ENCODE measurements at places on chromosomes 1 and 21.

DNA sequence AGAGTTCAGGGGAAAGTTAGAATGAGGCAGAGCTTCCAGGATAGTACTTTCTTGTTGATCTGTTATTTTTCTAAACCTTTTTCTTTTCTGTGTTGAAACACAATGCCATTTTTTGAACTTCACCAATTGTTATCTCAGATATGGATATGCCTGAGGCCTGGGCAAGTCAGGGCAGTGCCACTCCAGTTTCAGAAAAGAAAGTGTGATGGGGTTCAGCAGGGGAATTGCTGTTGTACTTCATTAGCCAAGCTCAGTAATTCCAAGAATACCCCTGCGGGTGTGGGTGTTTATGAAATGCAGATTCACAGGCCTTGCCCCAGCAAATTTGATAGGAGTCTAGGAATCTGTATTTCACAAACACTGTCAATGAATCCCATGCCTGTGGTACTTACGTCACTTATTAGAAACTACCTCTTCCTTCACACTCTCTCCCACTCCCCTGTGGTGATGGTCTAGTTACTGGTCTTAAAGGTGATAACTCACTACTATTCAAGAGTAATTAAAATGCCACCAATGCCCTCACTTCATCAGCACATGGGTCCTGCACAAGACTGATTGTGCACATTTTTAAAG is 142.3 kb downstream of the PBX1 start:
- no peak for DNase-seq

- DNase-seq: no peak
These were observed 83.6 kb downstream of the SGIP1 start for GRCh38 chr1:66617362-66618184.

DNA sequence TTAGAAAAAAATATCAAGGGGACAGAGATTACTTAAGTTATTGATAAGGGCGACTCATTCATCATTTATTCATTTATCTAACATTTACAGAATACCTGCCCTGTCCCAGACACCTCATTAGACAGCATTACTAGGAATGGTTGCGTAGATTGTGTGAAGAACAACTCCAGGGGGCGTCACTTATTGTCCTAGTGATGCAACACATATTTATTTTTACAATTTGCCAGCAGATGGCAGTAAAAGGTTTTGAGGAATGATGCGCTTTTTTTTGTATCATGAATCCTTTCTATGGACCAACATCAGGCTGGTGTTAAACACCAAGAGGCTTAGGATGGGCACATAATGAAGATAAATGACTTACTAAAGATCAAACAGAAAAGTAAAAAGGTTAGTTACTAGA is 5.5 kb downstream of the NCAM2 start:
- DNase-seq: peak; percentile 12

DNA sequence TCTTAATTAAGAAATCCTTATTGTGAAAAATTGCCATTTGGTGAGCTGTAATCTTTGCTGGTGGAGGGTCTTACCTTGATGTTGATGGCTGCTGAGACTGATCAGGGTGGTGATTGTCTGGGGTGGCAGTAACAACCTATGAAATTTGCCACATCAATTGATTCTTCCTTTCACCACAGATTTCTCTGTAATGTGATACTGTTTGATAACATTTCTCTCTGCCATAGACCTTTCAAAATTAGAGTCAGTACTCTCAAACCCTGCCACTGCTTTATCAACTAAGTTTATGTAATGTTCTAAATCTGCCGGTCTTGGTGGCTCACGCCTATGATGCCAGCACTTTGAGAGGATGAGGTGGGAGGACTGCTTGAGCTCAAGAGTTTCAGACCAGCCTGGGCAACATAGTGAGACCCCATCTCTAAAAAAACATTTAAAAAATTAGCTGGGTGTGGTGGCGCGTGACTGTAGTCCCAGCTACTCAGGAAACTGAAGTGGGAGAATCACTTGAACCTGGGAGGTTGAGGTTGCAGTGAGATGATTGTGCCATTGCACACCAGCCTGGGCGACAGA is 5.0 kb downstream of the KPNA6 start:
- no peak for DNase-seq

- no peak for DNase-seq
These were observed 367.0 kb upstream of the NEGR1 start for GRCh38 chr1:72649211-72649888.

DNA sequence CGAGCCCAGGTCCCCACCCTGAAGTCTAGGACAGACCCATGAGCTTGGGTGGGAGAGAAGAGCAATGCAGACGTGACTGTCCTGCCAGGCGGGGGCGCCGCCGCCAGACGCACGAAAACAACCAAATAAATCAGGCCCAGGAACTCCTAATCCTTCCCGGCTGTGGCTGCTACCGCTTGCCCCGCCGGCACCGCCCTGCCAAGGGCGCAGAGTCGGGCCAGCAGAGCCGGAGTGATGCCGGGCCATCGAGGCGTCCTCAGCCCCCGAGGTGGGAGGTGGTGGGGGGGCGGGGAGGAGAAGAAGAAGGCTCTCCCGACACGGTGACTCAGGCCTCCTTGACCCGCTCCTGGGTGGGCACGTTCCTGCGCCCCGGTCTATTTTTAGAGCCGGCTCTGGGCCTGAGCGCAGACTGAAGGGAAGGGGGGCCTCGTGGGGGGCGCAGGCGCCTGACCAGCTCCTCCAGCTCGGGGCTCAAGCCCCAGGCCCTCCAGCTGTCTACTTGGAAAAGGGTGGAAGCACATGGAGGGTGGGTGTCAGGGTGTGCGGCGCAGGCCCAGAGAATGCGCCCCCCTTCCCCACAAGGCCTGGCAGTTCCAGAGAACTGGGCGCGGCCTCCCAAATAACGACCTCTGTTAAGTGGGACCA is 10.7 kb upstream of the COL16A1 start:
- DNase-seq: no peak

DNA sequence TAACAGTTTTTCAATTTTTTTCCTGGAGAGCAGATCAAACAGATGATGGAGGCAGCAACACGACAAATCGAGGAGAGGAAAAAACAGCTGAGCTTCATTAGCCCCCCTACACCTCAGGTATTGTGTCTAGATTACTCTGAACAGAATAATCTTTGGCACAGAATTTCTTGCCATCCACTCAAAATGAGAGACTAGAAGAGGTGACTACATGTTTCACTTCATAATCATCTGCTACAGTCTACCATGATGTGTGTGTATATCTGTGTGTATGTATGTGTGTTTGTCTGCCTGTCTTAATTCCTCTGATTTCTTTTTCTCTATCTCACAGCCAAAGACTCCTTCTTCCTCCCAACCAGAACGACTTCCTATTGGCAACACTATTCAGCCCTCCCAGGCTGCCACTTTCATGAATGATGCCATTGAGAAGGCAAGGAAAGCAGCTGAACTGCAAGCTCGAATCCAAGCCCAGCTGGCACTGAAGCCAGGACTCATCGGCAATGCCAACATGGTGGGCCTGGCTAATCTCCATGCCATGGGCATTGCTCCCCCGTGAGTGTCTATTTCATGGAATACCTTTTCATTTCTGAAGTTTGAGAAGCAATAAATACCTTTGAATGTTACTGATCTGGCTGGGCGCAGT is 11.4 kb downstream of the PRPF3 start:
- DNase-seq: no peak

DNA sequence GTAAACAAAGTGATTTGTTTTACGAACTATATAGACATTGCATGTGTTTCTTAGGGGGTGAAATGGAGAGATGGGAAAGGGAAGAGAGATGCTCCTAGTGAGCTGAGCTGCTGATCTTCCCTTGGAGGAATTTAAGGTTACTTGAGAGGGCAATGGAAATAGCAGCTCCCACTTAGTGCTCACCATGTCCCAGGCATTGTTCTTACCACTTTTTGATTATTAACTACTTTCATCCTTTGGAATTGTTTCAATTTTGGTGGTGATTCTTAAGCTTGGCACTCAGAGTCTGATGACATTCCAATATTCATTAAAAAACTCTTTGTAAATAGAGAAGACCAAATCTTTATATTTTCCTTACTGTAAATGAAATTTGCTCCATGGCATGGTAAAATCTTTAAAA is 124.9 kb downstream of the ITSN1 start:
- no peak for DNase-seq

DNA sequence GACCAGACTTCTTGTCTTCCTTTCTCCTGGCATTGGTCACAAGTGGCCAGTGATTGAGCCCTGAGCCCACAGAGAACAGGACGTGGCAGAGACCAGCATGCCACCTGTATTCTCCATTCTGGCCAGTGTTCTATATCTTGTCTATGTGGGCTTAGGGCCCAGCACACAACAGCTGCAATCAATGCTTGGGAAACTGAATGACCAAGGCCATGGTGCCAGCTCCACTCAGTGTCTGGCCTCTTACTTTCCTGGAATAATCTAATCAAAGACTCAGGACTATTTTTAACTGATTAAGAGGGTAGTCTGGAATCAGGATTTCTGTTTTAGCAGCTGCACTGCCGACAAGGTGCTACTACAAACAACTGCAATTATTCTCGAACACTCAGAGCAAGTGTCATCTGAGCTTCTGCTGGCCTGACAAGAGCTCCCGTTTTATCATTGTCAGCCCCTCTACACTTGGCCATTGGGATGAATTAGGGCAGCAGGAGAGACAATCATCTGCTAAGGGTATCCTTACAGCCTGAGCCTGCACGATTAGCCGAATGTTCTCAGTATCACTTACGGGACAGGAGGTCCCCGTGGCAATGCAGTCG is 74.4 kb upstream of the GRIK3 start:
- DNase-seq: no peak

DNA sequence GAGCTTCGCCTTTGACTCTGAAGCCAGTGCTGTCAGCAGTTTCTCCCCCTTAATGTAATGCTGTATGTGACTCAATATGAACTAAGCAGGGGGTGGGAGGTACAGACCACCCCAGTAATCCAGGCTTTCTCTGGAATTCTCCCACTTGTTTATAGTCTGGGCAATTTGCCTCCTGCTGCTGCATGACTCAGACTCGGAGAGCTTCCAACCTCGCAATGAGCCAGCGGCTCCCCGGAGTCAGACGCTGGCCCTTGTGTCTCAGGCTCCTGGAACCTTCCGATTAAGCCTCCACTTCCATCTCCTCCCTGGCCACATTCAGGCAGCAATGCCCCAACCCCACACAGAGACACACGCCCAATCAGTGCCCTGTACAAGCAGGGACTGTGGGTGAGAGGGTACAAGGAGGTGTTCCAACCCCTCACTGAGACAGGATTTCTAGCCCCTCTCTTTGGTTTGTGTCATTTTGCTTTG is 471.7 kb upstream of the VAMP3 start:
- DNase-seq: peak; percentile 90
